ENCODE measurements at places on chromosomes 13 and 19.

GRCh38 chr19:35859414-35859813 is 2.7 kb downstream of the KIRREL2 start:
- DNase-seq, result no peak

DNA sequence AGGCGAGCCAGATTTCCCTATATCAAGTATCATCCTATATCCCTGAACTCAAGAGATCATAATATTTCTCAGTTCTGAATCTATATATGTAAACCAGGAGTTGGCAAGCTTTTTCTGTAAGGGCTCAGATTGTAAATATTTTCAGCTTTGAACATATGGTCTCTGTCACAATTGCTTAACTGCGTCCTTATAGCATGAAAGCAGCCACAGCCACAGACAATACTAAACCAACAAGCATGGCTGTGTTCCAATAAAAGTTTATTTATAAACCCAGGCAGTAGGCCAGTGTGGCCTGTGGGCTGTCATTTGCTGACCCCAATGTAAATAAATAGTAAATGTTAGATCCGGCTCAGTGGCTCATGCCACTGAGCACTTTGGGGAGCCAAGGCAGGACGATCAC is 12.2 kb upstream of the MYH14 start:
- DNase-seq, result no peak

- no peak for DNase-seq
These were observed 131.3 kb downstream of the LACC1 start for GRCh38 chr13:44011036-44011435.

DNA sequence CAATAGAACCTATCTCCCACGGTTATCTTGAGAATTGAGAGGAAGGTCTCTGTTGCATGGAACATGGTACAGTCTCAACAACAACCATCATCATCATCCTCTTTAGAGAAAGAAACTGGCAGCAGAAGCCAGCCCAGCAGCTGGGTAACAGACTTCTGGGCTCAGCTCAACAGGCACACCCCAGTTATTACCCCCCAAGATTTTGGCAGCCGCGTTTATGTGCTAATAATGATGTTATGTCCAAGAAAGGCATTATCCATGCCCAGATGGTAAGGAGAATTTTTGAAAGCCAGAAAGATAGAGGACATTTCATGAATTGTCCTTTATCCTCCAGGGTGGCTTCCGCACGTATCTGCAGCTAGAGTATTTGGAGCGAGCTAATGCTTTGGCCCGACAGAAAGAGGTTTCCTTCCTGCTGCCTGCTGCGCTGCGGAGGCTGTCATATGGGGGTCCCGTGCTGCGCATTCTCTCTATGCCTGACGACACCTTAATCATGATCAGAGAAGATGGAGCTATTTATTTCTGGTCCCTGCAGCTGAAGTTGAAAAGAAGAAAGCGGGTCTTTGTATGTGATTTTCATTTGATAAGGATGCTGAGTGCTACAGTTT is 89.9 kb downstream of the TEX26 start:
- DNase-seq, result no peak

DNA sequence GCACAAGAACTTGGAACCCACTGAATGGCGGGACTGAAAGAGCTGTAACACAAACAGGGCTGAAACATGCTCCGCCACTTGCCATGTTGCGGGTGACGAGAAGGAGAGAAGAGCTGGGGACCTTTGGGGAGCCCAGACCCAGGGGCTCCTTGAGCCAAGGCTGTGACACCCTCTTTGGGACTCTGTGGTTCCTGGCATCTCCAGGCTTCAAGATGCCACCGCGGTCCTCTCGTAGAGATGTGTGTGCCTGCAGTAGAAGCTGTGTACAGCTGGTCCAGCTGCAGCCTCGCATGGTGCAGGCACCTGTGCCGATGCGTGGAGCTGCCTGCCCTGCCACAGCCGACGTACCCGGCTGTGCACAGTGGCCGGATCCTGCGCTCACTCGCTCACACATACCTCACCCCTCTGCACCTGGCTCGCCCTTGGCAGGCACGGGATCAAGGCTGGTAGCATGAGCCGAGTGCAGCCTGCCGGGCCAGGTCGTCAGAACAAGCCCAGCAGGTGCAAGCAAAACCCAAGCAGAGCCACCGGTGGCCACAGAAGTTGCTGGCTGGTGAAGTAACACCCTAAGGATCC is 1385.8 kb downstream of the PCDH9 start:
- no peak for DNase-seq

All from T-helper 17 cell (primary cell).